ENCODE measurements at places on chromosomes 4 and X. TPM values are rescaled to one million over a fixed set of nuclear protein-coding genes. Genes with fewer than 3 reads are reported as not detected.

GRCh38 chr4:40280586-40280985 lies 54.5 kb upstream of the CHRNA9 start:
- no peak overlapping the region for H3K27ac ChIP-seq
- no peak for DNase-seq
- no peak overlapping the region for H3K4me3 ChIP-seq

DNA sequence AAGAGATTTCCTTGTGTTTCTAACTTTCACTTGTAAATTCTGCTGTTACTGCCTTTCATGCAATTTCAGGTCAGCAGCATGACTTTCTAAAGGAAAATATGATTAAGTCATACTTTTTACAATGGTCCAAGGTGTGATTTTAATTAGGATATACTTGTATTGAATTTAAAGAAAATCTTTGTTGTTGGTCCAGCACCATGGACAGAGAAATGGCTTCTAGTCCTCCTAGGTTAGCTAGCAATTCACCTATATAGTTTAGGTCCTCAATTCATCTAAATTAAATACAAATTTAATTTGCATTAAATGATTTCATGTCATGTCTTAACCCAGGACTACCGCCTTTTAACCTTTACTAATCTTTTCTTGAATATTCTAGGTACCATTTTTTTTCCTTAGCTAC lies 304.9 kb upstream of the RPS6KA3 start:
- H3K4me1 ChIP-seq, result no peaks in the 10 kb centered on the region
- no peaks in the 10 kb centered on the region for H3K27me3 ChIP-seq
- H3K36me3 ChIP-seq, result no peaks in the 10 kb centered on the region

- no peak for DNase-seq
- no peaks in the 10 kb centered on the region for H3K36me3 ChIP-seq
- H3K4me1 ChIP-seq, result no peaks in the 10 kb centered on the region
- H3K4me3 ChIP-seq, result no peak overlapping the region
- H3K27ac ChIP-seq, result no peak overlapping the region
Observed at GRCh38 chr4:152346526-152346925, 189.4 kb downstream of the FBXW7 start.

GRCh38 chrX:67601771-67602170 lies 58.0 kb downstream of the AR start:
- no peak overlapping the region for H3K27ac ChIP-seq
- H3K4me3 ChIP-seq, result no peak overlapping the region
- no peak for DNase-seq
- H3K27me3 ChIP-seq, result no peaks in the 10 kb centered on the region

DNA sequence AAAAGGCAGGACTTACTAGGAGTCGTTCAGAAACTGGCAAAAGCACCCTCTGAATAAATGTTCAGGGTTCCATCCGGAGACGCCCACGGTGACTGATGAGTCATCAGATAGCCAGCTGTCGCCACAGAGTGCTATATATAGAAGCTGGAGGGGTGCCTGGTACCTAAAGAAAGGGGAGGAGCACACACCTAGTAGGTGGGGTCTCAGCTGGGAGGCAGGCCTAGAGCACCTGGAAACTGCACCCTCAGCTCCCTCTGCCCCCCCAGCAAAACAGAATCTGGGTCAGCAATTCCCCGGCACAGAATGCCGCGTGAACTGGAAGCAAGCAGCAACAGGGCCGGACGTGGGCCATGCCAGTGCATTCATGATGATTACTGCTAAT lies 242.0 kb downstream of the BCOR start:
- H3K4me3 ChIP-seq, result no peak overlapping the region
- no peak for DNase-seq
- H3K36me3 ChIP-seq, result no peaks in the 10 kb centered on the region
- H3K4me1 ChIP-seq, result no peaks in the 10 kb centered on the region
- no peaks in the 10 kb centered on the region for H3K27me3 ChIP-seq

- no peaks in the 10 kb centered on the region for H3K4me1 ChIP-seq
- no peaks in the 10 kb centered on the region for H3K27me3 ChIP-seq
- DNase-seq, result no peak
- H3K36me3 ChIP-seq, result peaks cover 12% of the 10 kb centered on the region
- no peak overlapping the region for H3K27ac ChIP-seq
Observed at GRCh38 chrX:13752141-13752540, 17.6 kb downstream of the OFD1 start.

GRCh38 chrX:147710301-147710700 lies 201.4 kb upstream of the FMR1 start:
- no peaks in the 10 kb centered on the region for H3K4me1 ChIP-seq
- H3K36me3 ChIP-seq, result no peaks in the 10 kb centered on the region
- no peak for DNase-seq
- no peaks in the 10 kb centered on the region for H3K27me3 ChIP-seq
- no peak overlapping the region for H3K4me3 ChIP-seq

- no peak overlapping the region for H3K27ac ChIP-seq
- no peak for DNase-seq
- H3K27me3 ChIP-seq, result no peaks in the 10 kb centered on the region
- H3K36me3 ChIP-seq, result no peaks in the 10 kb centered on the region
- no peak overlapping the region for H3K4me3 ChIP-seq
Observed at GRCh38 chrX:133670383-133670782, 255.1 kb upstream of the GPC4 start.

DNA sequence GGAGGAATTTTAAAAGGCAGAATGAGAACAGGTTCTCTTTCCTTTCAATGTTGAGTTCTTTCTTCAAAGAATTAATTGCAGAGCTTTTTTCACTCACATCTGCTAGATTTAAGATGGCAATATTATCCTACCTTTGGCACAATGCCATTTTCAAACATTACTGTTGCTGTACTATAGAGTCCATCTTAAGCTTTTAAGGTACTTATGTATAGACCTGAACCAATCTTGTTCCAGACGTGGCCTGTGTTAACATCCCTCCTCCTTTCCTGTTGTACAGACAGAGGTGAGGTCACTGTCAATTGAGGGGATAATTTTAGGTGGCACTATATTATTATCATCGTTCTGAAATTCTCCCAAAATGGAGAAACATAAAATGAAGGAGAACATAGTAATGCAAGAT lies 53.0 kb upstream of the MYOZ2 start:
- H3K4me1 ChIP-seq, result peaks cover 16% of the 10 kb centered on the region
- no peak overlapping the region for H3K4me3 ChIP-seq
- no peak for DNase-seq
- H3K36me3 ChIP-seq, result no peaks in the 10 kb centered on the region
- H3K27me3 ChIP-seq, result no peaks in the 10 kb centered on the region
- no peak overlapping the region for H3K27ac ChIP-seq

AREG gene
- 6.4 TPM for total RNA-seq

FGFBP2 gene
- not detected for total RNA-seq

POLN gene
- 0.18 TPM for total RNA-seq

CXCL10 gene
- total RNA-seq, result not detected

LDB2 gene
- not detected for total RNA-seq

MAOB gene
- 0.55 TPM for total RNA-seq

RAB9B gene
- total RNA-seq, result not detected

FGB gene
- not detected for total RNA-seq

Measured in PC-9 (cell line).